ENCODE measurements at places on chromosomes 2 and 18. TPM values are rescaled to one million over a fixed set of nuclear protein-coding genes. Genes with fewer than 3 reads are reported as not detected.

GRCh38 chr2:133633881-133634409 lies 65.7 kb upstream of the NCKAP5 start:
- DNase-seq, result no peak

GRCh38 chr2:8285081-8285480 lies 396.8 kb upstream of the ID2 start:
- DNase-seq, result no peak

DNA sequence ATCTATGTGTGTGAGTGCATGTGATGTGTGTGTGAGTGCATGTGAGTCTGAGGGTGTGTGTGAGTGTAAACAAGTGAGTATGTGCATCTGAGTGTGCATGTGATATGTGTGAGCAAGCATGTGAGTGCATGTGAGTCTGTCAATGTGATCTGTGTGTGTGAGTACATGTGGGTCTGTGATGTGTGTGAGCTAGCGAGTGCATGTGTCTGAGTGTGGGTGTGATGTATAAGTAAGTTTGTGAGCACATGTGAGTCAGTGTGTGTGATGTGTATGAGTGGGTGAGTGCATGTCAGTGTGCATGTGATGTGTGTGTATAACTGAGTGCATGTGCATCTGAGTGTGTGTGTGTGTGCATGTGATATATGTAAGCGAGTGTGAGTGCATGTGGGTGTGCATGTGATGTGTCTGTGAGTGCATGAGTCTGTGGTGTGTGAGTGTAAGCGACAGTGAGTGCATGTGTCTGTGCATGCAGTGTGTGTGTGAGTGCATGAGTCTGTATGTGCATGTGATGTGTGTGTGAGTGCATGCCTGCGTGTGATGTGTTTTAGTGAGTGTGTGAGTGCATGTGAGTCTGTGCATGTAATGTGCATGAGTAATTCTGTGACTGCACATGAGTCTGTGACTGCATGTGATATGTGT lies 44.1 kb downstream of the COPS8 start:
- DNase-seq, result no peak

GRCh38 chr2:223591596-223591995 lies 10.6 kb downstream of the SCG2 start:
- no peak for DNase-seq

GRCh38 chr2:149246186-149246585 lies 84.2 kb upstream of the LYPD6 start:
- no peak for DNase-seq

GRCh38 chr2:120372816-120373215 lies 26.9 kb downstream of the INHBB start:
- DNase-seq, result no peak

- DNase-seq, result no peak
Observed at GRCh38 chr18:45255197-45255890, 359.9 kb upstream of the SLC14A2 start.

GRCh38 chr2:206937555-206937954 lies 1.8 kb upstream of the CPO start:
- no peak for DNase-seq

DNA sequence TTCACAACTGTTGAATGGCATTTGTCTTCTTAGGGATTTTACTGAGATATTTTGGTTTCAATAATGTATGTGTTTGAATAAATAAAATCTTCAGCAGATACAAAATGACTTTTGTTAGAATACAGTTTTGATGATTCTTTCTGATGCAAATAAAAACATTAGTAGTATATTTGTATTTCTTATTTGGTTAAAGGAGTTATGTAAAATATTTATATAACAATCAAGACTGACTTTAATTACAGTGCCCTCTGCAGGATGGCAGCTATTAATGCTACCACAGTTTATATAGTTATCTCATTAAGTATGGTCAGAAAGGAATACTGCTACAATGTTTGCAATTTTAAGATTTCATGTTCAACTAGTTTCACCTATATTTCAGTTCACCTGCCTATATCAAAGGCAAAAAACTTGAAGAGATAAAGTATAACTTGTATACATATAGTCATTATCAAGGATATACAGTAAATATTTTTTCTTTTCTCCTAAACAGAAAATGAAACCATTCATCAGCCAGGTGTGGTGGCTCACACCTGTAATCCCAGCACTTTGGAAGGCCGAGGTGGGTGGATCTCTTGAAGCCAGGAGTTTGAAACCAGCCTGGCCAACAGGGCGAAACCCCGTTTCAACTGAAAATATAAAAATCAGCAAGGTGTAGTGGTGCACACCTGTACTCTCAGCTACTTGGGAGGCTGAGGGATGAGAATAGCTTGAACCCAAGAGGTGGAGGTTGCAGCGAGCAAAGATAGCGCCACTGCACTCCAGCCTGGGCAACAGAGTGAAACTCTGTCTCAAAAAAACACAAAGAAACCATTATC lies 19.8 kb downstream of the ARL5A start:
- no peak for DNase-seq

B4GALT6 gene
- total RNA-seq, result 3.8 TPM

ALK gene
- total RNA-seq, result not detected

CFAP221 gene
- total RNA-seq, result not detected

SLC5A7 gene
- total RNA-seq, result not detected
